ENCODE measurements at places on chromosomes 2 and 18. TPM values are rescaled to one million over a fixed set of nuclear protein-coding genes. Genes with fewer than 3 reads are reported as not detected.

DNA sequence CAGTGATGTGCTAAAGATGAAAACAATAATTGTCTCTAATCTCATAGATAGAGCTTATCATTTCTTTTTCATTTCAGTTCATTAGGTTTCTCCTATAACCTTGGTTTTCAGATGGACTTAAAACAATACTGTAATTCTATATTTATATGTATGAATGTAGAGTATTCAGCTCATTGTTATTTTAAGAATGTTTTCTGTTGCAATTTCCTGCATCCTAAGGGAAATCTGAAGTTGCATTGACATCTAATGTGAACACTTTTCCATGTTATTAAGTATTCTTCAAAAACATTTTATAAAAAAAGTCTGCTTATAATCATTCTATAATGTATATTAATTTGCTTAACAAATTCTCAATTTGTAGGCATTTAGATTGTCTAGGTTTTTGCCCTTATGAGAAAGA lies 288.9 kb downstream of the XIRP2 start:
- no peak for DNase-seq
- peaks cover 7% of the 10 kb centered on the region for H3K4me1 ChIP-seq
- H3K27me3 ChIP-seq, result no peaks in the 10 kb centered on the region
- H3K4me3 ChIP-seq, result no peak overlapping the region
- no peaks in the 10 kb centered on the region for H3K36me3 ChIP-seq

- H3K27ac ChIP-seq, result peak overlapping the region; percentile 95
- H3K36me3 ChIP-seq, result peaks cover 11% of the 10 kb centered on the region
- no peaks in the 10 kb centered on the region for H3K27me3 ChIP-seq
- H3K4me1 ChIP-seq, result peaks cover 11% of the 10 kb centered on the region
Observed at GRCh38 chr2:19933351-19933981, 31.7 kb upstream of the TTC32 start.

Gene PAX8
- not detected for total RNA-seq

Gene SERPINB2
- total RNA-seq, result 0.74 TPM

Gene DSG1
- total RNA-seq, result not detected
